ENCODE measurements at places on chromosomes 11 and 22. TPM values are rescaled to one million over a fixed set of nuclear protein-coding genes. Genes with fewer than 3 reads are reported as not detected.
A peak's percentile ranks its signal among the peaks of the same experiment; 100 is the strongest.

DNA sequence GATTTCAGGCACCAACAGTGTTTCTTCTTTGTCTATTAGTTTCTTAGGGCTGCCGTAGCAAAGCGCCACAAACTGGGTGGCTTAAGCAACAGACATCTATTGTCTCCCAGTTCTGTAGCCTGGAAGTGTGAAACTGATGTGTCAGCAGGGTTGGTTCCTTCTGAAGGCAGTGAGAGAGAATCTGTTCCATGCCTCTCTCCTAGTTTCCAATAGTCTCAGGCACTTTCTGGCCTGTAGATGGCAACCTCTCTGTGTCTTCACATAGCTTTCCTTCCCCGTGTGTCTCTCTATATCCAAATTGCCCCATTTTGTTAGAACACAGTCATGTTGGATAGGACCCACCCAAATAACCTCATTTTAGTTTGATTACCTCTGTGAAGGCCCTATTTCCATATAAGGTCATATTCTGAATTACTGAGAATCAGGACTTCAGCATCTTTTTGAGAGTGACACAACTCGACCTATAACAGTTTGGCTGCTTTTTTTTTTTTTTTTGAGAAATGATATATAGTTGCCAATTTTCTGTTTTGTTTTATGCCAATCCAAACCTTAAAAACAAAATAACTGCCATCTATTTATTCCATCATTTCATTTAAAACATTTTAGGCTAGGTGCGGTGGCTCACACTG, 108.2 kb downstream of the SLC36A4 start:
- DNase-seq: no peak

DNA sequence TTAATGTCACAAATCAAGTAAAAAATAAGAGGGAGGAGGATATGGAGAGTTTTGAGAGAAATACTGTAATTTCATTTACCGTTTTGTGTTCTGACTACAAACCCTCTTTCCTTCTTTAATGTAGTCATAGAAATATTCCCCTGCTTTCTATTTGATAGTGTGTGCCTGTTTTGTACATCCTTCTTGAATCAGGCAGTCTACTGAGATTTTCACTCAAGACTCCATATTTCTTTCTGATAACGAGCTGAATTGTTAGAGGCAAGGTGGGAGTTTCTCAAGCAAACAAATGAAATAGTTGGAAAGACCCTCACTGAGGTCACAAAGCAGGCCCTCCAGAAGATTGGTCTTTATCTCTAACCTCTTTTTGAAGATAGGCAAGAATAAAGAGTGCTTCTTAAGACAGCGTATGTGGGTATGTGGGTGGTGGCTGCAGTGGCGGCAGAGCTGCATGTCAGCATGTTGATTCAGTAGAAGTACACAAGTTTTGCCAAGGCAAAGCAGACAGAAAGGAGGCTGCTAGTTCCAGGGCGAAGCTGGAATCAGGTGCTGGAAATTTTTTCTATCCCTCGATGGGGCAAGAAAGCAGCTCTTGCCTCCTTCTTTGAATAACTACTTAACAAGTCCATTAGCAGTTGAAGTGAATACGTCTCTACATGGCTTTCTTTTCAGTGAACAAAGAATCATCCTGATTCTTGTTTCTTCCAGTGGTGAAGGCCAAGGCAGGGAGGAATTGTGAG, 164.2 kb downstream of the FAM76B start:
- DNase-seq: no peak

DNA sequence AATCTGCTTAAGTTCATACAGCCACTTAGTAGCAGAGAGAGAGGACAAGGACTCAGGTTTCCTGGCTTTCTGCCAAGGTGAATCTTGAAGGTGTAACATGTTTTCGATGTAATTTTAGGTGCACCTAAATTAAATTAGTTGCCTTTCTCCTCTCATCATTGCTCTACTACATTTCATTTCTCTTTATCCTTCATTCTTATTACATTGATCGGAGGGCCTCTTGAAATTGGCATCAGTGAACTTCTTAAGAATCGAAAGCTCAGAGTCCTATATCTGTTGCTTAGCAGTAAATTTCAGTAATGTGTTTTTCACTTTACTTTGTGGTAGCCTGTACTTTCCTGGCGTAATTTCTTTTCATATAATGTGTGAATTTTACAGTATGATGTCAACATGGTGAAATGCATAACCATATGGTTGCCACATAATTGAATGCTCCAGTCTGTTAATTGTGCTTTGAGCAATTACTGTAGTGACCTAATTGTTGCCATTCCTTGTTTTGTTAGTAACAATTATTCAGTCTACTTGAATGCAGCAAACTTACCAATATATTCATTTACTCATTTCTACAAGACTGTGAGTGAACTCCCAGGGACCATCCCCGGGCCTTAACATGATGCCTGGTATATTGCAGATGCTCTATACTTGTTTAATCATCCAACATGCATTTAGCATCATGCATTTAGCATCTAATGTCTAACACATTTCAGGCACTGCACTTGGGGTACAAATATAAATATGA, 138.1 kb downstream of the MAML2 start:
- DNase-seq: peak; percentile 61

DNA sequence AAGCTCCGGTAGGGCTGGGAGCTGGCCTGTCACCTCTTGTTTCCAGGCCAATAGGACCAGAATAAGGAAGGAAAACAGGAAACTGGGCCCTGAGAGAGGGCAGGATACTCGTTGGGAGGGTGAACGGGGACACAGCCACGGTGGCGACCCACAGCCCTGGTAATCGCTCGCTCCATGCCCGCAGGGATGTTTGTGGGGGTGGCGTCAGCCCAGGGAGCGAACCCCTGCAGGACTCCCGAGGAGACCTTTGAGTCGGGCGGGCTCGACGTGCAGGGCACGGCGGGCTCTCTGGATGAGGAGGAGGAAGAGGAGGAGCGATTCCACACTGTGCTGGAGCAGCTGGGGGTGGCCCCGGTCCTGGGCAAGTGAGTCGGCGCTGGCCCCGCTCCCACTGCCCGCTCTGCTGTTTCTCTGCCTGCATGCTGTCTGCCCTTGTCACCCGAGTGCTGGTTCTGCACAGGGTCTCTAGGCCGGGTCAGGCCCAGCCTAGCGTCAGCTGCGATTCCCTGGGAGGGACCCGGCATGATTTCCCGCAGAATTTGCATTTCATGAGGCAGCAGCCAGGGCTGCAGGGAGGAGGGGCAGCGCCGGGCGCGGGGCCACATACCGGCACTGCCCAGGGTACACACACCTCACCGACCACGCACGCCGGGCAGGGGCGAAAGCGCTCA, 1.6 kb downstream of the CRACR2B start:
- DNase-seq: no peak

GRCh38 chr11:103433386-103434072, 324.3 kb downstream of the DYNC2H1 start:
- no peak for DNase-seq

- DNase-seq: no peak
Measured at GRCh38 chr11:57804466-57804865, 42.9 kb downstream of the CTNND1 start.

DNA sequence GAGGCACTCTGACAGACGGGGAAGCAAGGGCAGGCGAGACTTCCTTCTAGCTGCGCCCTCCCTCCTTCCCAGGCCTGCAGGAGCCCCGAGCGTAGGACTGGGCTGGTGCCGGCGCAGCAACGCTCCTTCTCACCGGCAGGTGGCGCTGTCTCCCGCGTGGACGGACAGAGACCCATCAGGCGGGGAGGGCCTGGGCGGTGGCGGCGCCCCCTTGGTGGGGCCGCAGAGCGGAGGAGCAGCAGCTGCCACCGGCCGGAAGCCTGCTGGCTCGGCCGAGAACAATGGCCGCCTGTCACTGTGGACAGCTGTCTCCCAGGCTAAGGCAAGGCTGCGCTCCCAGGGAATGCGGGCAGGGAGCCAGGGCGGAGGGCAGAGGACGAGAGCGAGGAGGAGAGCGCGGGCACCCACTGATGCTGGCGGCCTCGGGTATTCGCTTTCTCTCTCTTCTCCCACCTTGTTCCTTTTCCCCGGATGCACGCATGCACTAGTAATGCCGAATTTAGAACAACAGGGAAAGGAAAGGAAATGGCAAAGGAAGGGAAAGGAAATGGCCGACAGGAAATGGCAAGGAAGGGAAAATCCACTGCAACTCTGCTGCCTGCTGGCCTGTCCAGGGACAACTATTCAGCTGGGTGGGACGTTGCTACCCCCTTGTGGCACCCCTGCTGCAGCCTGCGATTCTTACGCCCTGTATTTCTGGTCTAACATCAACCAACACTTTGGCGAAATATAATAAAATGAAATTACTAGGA, 14.4 kb downstream of the PPM1F start:
- peak; percentile 93 for DNase-seq

DNA sequence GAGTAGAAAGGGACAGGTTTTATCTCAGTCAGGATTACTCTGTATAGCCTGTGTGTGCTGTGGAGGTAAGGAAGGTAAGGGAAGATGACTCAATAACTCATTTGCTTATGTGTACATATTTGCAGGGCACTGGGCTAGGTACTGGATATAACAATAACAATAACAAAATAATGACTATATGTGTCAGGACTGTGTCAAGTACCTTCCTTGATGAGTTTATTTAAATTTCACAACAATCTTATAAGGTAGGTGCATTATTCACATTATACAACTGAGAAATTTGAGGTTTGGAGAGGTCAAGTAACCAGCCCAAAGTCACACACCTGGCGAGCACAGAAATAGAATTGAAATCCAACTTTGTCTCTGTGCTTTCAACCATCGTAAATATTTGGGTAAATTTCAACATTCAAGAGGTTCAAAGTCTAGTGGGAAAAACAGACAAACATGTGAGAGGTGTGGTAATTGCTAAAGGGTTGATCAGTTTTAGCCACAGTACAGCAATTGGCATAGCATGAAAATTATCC, 131.8 kb downstream of the APIP start:
- no peak for DNase-seq

- no peak for DNase-seq
Measured at GRCh38 chr22:19378344-19378674, 53.2 kb downstream of the HIRA start.

DNA sequence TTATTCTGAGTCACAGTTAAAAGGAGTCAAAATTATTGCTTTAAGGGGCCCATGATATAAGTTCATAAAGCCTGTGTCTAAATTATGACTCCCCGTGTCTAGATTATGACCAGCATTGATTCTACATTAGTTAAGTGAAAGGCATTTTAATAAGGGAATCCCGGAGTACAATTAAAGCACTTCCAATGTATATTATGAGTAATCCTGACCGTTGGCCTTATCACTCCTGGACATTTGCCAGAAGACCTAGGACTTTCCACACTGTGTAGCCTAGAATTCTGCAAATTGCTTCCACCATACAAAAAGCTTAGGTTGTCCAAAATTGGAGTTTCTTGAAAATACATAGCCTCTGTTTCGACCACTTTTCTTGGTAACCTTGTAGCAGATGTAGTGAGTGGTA, 1292.6 kb downstream of the LRRC4C start:
- no peak for DNase-seq

- DNase-seq: no peak
Measured at GRCh38 chr22:37214731-37215030, 2.4 kb upstream of the SSTR3 start.

DNA sequence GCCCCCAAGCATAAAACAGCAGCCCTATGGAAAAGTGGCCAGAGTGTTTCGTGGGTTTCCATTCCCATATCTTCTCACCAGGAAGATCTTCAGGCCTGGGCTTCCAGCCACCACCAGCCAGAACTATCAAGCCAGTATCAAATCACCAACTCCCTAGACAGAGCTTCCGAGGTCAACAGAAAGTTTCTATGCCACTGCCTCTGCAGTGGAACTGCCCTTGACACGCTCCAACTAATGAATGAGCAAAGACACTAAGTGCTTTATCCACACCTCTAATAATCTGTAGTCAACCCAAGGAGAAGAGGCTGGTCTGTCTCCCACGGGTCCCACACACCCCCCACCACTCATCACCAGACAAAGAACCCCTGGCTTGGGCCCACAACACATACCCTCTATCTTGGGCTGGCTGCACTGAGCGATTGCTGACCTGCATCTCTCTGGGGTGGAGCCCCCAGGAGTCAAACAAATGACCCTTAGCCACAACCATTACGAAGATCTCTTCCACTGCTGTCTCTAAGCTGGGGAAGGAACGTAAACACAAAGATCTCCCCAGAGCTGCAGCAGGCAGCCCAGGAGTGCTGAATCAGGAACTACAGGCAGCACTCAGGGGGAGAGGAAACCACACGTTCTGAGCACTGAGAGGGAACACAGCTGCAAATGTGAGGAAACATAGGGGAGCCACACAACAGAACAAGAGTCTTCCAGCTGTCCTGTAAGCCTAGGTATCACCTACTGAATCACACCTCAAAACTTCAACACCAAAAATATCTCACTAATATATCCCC, 9.7 kb downstream of the OR5AN1 start:
- no peak for DNase-seq

The ALG8 gene
- 38.0 TPM for total RNA-seq

The ENTHD1 gene
- not detected for total RNA-seq

The EXPH5 gene
- total RNA-seq: 8.8 TPM

The NCF4 gene
- 1.2 TPM for total RNA-seq

The KRTAP5-2 gene
- not detected for total RNA-seq

The CRYBA4 gene
- not detected for total RNA-seq

The DMC1 gene
- 5.0 TPM for total RNA-seq
